ENCODE measurements at places on chromosomes 7 and 10. TPM values are rescaled to one million over a fixed set of nuclear protein-coding genes. Genes with fewer than 3 reads are reported as not detected.

Gene ACTL6B
- not detected for total RNA-seq

DNA sequence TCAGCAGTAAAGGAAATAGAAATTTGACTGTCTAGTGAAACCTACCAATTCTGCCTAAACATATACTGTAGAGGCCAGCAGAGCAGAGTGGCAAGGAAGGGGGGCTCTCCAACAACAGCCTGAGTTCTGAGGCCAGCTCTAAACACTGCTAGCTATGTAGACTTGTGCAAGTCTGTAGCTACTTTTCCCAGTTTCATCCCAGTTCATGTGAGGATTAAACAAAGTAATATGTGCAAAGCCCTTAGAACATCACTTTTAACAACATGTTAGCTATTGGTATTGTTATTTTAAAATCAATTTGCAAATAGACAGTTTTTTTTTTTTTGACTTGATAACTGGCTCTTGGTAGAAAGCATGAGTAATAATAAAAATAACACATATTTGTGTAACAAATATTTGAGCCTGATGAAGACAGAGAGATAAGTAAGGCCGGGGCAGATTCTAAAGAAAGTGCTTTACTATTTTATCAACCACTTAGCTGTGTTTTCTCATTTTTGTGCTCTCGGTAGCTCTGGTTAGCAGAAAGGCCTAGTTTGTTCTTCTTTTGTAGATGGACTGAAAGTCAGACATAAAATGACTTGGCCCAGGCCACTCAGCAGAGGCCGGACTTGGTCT, 9.3 kb downstream of the CHST12 start:
- no peak for DNase-seq

DNA sequence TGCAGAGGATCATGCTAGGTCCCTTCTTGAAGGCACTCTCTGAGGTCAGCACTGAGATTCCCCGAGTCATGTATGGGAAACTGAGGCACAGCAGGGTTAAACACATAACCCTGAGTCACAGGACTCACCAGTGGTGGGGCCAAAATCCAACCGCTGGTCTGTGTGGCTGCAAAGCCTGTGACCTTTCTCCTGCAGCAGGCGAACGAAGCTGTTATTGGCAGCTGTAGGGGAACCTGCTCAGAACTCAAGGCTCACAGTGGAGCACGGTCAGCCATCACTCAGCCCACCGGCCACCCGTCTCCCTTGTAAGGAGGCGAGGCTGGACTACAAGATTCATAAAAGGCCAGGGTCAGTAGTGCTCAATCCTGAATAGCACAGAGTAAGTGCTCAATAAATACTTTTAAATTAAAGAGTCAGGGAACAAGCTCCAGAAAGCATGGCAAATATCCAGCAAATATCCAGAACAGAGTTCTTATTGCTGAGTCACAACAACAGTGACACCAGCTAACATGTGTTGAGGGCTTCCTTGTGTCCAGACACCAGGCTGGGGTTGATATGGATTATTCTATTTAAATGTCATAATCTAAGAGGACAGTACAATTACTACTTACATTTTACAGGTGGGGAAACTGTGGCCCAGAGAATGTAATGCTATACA, 34.9 kb downstream of the CHST15 start:
- no peak for DNase-seq

DNA sequence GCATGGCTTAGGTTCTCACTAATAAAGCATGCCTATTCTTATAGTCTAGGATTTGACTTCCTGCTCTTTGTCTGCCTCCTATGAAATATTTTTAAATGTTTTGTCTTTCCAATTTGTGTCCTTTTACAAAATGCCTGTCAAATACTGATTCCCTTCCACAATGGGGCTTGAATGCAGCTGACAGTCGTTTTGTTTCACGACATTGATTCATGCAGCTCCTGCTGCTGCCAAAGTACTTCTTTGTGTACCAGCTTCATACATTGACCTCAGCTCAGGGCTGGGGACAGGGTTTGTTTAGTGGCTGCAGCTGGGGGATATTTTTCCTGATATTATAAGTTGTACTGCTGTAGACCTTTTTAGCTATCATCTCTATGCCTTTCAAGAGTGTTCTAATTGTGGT, 371.9 kb upstream of the CHRM2 start:
- no peak for DNase-seq

Gene CRHR2
- not detected for total RNA-seq

- DNase-seq, result peak; percentile 66
These were observed 553 bp downstream of the VDAC2 start for GRCh38 chr10:75211007-75211691.

GRCh38 chr10:89494068-89494467, 41.3 kb downstream of the SLC16A12 start:
- DNase-seq, result no peak

Gene ZNF485
- total RNA-seq, result 6.5 TPM

DNA sequence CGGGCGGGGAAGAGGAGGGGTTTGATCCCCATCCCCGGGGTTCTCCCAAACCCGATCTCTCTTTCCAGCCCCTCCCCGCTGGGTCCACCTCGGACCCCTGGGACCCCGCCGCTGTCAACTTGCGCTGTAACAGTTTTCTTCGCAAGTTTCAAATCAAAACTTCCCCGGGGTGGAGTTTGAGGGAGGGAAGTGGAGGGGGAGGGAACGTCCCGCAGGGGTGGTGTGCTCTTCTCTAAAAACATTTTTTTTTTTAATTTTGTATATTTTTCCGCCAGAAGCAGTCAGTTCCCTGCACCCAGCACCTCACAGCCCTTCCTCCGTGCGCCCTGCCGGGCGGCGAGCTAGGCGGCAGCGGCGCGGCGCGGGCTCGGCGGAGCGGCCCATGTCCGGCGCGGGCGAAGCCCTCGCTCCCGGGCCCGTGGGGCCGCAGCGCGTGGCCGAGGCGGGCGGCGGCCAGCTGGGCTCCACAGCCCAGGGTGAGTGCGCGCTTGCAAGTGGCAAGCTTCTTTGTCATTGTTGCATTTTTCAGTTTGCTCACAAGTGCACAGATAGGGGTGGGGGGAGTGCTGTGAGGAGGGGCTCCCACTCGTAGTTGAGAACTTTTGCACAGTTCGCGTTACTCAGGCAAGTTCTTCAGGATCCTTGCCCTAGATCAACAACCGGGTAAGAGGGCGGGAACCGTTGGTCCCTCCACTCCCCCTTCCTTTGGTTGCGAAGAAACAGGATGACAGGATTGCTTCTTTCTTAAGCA, 933 bp downstream of the MDFIC start:
- peak; percentile 64 for DNase-seq

- DNase-seq, result no peak
These were observed 1.1 kb downstream of the CAMK2G start for GRCh38 chr10:73873142-73873837.

- no peak for DNase-seq
These were observed 19.7 kb downstream of the INSYN2A start for GRCh38 chr10:127176649-127177048.

Gene RTKN2
- 2.7 TPM for total RNA-seq

DNA sequence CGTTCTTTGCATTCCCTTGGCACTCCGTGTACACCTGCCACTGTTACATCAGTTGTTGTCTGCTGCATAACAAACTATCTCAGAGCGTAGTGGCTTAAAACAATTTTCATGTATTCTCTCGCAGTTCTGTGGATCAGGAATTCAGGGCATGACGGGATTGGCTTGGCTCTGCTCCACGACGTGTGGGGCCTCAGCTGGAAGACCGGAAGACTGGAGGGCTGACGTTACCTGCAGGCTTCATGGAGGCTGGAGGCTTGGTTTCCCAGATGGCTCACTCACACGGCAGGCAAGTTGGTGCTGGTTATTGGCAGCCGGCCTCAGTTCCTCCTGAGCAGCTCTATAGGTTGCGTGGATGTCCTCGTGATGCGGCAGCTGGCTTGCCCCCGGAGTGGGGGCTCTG, 25.5 kb downstream of the NYAP1 start:
- peak; percentile 93 for DNase-seq

GRCh38 chr10:19915125-19915524, 98.9 kb downstream of the PLXDC2 start:
- no peak for DNase-seq

DNA sequence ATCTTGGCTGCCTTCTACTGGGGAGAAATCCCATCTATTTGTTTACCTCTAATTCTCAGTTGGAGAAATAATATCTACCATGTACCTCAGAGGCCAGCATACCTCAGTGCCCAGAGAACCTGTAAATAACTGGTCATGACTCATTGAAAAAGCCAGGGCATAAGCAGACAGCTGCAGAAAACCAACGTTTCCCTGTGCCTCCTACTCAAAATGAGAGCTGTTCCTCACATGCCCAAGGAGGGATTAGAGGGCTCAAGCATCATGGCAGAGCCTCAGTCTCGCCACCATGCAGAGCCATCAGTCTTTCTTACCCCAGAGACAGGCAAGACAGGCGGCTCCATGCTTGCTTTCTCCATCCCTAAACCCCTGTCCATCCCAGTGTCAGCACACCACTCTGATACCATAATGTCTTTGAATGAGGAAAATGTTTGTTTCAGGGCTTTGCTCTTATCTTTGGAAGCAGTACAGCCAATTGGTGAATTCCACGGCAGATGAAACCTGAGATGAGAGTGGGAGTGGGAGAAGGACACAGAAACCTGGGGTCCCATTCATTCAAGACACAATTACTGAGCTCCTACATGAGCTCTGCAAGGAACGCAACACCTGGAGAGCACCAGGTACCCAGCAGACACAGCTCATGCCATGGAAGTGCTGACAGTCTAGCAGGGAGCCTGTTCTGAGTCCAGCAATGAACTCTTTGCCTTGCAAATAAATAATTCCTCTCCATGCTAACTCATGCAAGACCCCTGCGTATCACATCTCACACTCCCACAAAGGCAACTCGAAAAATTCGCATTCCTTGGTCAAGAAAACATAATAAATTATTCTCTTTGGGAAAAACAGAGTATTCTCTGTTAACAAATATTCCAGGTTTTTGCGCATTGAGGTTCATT, 21.1 kb downstream of the PON1 start:
- DNase-seq, result peak; percentile 6

GRCh38 chr7:20513897-20514296, 101.6 kb upstream of the ABCB5 start:
- no peak for DNase-seq

- peak; percentile 82 for DNase-seq
These were observed 279.5 kb upstream of the AKR1E2 start for GRCh38 chr10:4546500-4546899.

GRCh38 chr10:73889014-73889413, 14.7 kb upstream of the CAMK2G start:
- peak; percentile 100 for DNase-seq

GRCh38 chr7:67764289-67764688, 767.7 kb downstream of the TYW1 start:
- no peak for DNase-seq

All from mammary epithelial cell (primary cell).